ENCODE measurements at places on chromosomes 13 and 19.
A peak's percentile ranks its signal among the peaks of the same experiment; 100 is the strongest.

- no peak for DNase-seq
Observed at GRCh38 chr13:38543561-38543960, 143.3 kb upstream of the FREM2 start.

DNA sequence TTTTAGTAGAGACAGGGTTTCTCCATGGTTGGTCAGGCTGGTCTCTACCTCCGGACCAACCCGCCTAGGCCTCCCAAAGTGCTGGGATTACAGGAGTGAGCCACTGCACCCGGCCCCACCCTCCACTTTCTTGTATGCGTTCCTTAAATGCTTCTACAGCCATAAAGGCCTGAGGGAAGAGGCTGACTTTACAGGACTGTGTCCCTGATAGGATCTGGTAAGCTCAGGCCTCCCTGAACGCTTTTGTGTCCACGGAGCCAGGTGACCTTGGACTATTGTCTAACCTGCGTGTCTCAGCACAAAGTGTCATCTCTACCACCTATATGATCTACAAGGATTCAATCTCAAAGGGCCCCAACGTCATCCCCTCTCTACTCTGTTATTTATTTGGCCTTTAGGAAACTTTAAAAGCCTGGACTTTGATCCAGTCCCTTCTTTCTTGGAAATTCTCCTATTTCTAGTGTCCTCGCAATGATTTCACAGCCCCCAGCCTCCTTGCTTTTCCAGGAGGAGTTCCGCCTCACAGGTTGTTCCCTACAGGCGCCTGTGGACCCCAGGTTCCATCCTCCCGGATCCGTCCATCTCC is 701 bp downstream of the ZNF552 start:
- no peak for DNase-seq

- DNase-seq, result no peak
Observed at GRCh38 chr19:45881909-45882528, 3.9 kb downstream of the IRF2BP1 start.

DNA sequence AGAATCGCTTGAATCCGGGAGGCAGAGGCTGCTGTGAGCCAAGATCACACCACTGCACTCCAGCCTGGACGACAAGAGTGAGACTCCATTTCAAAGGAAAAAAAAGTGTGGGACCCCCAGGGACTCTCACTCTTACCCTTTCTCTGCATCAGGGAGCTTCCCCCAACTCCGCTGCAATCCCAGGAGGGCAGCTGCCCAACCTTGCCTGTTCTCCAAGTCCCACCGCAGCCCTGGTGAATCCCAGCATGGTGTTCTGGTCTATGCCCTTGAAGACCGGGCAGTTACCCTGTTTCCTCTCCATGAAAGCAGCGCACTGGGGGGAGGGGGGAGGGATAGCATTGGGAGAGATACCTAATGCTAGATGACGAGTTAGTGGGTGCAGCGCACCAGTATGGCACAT is 35.7 kb upstream of the DPRX start:
- no peak for DNase-seq

DNA sequence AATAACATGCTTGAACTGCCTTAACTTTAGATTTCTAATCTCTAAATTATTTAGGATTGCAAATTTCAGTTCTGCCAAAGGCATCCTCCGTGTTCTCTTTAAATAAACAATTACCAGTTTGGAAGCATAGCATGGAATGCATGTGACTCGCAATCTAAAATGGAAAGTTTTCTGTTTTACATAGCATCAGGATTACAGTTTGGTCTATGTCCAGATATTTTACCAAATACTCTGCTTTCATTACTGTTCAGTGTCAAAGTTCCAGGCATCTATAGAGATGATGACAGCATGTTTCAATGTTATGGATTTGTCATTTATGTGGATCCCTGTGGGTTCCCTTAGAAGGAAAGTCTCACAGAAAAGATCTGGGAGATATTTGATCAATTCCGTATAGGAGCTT is 16.8 kb downstream of the FLT1 start:
- DNase-seq, result no peak

DNA sequence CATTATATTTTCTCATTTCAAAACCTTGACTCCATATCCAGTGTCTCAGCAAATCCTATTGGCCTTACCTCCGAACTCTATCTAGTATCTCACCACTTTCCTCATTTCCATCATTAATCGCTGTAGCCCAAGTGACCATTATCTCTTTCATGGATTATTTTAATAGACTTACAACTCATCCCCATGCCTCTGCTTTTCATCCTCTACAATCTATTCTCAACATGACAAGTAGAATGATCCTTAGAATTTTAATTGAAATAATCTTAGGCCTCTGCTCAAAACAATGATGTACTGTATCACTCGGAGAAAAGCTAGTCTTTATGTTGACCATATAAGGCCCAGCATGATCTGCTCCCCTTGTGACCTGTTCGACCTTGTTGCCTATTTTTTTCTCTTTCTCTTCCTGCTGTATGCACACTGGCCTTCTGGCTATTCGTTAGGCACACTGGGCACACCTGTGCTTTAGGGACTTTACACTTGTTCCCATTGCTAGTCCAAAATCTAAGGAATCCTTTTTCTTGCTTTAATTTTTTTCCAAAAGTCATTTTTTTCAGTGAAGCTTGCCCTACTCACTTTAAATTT is 21.4 kb downstream of the DNAJC15 start:
- DNase-seq, result no peak

DNA sequence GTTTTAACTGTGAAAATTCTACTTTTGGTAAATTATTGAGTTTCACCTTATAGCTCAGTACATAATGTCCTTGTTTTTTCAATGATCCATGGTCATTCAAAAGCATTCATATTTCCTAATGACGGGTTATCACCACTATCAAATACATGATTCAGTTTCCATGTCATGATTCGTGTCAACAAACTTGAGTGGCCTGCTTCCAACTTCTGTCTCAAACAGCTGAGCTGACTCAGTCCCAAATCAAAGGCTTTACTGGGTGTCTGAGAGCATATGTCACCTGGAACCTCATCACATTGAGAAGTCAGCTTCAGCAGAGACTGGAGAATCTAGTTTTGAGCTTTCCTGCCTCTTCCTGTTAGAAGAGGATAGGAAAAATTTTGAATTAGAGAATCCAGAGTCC is 40.3 kb upstream of the SGCG start:
- DNase-seq, result no peak

DNA sequence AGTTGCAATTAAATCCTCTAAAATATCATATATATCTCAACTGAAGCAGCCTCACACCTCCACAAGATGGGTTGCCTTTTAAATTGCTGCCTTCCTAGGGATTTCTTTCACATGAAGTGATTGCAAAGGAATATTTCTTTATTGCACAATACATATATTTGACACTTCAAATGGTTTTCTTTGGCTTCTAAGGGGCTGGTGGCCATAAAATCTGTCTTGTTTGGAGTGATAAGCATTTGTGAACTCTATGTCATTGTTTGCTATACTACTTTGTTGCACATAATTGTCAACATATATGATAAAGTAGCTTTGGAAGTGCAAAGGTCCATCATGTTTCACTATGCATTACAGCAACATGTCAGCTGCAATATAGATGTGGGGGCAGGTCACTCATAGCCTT is 2380.9 kb downstream of the PCDH9 start:
- no peak for DNase-seq

DNA sequence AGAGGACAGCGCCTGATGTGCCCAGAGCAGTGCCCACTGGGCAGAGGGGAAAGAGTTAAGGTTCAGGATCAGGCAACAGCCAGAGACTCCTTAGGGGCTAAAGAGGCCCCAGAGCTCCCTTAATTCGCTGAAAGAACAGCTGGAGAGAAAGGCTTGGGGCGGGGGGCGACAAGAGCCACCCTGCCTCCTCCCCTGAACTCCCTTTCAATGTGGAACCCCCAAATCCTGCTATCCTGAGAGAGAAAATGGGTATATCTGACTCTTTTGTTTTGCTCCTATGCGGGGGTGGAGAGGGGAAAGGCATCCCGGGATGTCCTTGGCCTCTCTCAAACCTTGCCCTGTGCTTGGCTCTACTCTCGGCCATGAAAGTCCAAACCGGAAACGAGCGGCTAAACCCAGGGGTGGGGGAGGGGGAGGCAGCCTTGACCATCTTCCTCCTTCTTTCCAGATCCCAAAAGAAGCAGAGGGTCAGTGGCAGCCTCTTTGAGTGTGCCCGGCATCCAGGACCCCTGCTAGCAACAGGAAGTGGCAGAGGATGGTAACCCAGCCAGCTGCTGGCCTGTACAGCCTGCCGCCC is 4.7 kb downstream of the PRKACA start:
- no peak for DNase-seq

DNA sequence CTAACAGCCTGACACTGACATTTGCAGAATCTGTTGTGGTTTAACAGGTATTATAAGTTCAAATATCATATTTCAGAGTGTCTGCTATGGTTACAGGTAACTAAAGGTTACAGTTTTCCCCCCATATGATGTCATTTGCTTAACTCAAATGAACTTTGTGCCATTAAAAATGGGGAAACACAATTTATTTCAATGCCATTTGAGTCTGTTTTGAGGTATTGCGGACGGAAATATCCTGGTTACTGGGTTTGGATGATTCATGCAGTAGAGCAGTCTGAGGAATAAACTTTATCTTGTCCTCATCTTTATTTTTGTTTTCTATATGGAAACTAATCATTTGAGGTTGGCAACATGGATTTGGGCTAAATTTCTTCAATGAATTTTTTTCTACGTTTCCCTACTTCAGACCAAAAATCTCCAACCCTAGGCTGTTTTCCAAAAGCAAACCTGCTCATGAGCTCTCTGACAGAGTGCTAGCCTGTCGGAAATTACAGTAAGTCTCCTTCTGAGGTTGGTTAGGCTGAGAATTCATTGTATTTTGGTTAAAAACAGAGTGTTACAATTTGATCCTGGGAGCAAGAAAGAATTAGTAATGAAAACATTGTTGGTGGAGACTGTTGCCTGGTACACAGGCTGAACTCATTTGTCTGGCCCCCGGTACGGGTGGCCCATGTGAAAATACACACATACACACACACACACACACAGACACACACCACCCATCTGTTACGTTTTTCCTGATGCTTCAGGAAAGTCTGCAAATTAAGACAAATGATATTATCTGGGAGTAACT is 66.1 kb downstream of the AKAP11 start:
- DNase-seq, result no peak

- no peak for DNase-seq
Observed at GRCh38 chr19:954272-954671, 28.4 kb downstream of the ARID3A start.

DNA sequence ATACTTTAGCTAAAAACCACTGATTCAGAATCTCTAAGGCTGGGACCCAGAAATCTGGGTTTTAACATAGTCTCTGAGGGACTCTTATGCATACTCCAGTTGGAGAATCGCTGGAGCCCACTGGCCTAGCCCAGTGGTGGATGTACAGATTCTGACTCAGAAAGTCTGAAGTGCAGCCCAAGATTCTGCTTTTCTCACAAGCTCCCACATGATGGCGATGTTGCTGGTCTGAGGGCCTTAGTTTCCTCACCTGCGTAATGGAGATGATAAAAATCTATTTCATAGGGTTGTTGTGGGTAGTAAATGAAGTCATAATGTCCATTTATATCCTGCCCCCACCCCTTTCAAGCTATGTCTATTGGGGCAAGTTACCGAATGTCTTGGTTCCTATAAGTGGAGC is 7.7 kb upstream of the CDADC1 start:
- peak; percentile 60 for DNase-seq

DNA sequence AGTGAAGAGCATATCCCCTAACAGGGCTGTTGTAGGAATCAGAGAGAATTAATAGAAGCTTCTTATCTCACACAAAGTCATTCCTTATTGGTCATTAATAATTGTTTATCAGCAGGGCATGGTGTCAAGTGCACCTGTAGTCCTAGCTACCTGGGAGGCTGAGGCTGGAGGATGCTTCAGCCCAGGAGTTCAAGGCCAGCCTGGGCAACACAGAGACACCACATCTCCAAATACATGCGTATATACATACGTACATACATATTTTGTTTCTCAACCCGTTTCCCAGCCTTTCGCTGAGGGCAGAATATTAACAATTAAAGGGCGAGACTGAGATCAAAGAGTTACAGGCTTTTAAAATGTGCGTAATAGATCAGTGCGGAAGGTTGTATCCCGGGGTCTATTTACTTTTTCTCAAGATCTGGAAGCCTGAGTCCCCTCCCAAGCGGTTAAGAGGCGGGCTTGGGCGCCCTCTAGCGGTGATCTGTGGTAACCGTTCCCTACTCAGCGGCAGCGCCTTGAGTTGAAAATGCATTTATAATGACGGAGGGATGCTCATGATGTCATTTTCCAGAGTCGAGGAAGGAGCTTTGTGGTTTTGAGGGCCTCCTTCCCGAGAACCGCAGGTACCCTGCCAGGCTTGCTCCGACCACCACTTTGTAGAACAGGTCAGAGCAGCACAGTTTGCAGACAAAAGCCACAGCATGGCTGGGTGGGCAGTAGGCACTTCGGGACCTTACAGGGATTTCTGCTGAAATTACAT is 169.6 kb upstream of the GPR12 start:
- peak; percentile 77 for DNase-seq

- no peak for DNase-seq
Observed at GRCh38 chr13:31518645-31519044, 220.7 kb upstream of the RXFP2 start.

GRCh38 chr13:35964011-35964862 is 166.9 kb downstream of the DCLK1 start:
- DNase-seq, result no peak

GRCh38 chr19:49861107-49861506 is 6.3 kb downstream of the PNKP start:
- DNase-seq, result no peak

DNA sequence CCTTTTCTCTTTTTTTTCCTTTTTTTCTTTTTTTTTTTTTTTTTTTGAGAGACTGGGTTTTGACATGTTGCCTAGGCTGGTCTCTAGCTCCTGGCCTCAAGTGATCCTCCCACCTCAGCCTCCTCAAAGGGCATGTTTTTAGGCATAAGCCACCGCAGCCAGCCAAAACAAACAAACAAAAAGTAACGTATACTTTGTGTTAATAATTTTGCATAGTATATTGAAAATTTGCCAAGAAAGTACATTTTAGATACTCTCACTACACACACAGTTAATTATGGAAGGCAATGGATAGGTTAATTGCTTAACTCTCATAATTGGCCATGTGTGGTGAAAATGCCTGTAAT is 1.6 kb upstream of the RAB11B start:
- DNase-seq, result no peak

GRCh38 chr13:114141261-114141996 is 9.0 kb upstream of the RASA3 start:
- no peak for DNase-seq

- no peak for DNase-seq
Observed at GRCh38 chr13:41985788-41986508, 25.0 kb upstream of the VWA8 start.

GRCh38 chr13:54241719-54242118 is 1213.1 kb downstream of the OLFM4 start:
- DNase-seq, result no peak

GRCh38 chr13:37241786-37242185 is 136.3 kb upstream of the CSNK1A1L start:
- no peak for DNase-seq

GRCh38 chr19:43694553-43694952 is 21.3 kb upstream of the IRGC start:
- no peak for DNase-seq

Measured in activated CD4-positive, alpha-beta memory T cell treated with anti-CD3 and anti-CD28 coated beads for 36 hours (primary cell).